ENCODE measurements at places on chromosomes 4 and X.

DNA sequence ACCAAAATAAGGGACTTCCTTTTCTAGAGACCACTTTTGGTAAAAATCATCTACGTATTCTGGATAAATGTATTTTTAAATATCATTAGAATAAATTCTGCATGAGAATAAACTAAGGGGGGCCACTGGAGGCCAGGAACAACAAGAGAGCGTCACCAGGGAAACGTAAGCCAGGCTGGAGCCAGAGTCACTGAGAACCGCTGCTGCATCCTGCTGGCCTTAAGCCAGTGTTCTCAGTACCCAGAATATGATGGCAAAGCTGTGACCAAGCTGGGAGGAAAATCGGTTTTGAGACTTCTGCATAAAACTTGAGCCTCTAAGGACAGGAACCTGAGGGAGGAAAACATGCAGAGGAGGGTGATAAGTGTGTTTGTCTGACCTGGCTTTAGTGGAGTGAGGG is 63.0 kb upstream of the FAM9A start:
- no peak for DNase-seq

- DNase-seq, result no peak
Measured at GRCh38 chrX:66162331-66162822, 1.7 kb upstream of the HEPH start.

DNA sequence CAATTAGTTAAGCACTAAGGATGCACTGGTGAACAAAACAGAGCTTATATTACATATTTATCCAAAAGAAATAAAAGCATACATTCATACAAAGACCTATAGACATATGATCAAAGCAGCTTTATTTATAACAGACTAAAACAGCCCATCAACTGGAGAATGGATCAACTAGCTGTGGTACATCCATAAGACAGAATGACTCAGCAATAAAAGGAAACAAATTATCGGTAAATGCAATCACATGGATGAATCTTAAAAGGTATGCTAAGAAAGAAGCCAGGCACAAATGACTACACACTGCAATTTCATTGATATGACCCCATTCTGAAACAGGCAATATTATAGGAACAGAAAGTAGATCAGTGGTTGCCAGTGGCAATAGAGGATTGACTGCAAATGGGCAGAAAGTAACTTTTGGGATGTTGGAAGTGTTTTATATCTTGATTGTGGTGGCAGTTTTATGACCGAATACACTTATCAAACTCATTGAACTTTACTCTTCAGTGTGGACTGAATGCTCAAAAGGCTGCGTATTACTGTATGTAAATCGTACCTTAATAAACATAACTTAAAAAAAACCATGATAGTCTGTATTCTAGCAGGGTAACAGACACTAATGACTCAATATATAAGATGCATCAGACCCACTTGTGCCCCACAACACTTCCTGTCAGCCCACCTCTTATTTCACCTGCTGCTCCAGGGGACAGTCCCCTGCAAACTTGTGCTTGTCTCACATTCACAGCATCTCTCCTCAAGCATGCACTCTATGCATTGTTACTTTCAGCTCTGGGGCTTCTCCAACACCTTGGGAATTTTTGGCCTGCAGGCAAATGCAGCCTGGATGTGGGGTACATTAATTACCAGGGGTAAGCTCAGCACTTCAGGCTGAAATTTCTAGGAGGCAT is 59.1 kb downstream of the MID1IP1 start:
- no peak for DNase-seq

DNA sequence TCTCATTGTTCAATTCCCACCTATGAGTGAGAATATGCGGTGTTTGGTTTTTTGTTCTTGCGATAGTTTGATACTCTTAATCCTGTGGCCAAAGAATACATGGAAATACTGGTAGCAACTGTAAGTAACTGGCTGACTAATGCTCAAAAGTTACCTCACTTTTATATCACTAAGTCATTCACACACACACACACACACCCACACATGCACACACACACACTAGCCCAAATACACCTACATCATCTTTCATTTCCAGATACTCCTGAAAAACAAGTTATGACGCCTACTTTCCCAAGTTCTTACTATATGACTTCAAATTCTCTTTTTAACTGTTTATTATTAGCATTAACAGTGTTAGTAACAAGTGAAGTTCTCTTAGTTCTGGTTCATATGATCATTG is 101.3 kb downstream of the DCHS2 start:
- DNase-seq, result no peak

DNA sequence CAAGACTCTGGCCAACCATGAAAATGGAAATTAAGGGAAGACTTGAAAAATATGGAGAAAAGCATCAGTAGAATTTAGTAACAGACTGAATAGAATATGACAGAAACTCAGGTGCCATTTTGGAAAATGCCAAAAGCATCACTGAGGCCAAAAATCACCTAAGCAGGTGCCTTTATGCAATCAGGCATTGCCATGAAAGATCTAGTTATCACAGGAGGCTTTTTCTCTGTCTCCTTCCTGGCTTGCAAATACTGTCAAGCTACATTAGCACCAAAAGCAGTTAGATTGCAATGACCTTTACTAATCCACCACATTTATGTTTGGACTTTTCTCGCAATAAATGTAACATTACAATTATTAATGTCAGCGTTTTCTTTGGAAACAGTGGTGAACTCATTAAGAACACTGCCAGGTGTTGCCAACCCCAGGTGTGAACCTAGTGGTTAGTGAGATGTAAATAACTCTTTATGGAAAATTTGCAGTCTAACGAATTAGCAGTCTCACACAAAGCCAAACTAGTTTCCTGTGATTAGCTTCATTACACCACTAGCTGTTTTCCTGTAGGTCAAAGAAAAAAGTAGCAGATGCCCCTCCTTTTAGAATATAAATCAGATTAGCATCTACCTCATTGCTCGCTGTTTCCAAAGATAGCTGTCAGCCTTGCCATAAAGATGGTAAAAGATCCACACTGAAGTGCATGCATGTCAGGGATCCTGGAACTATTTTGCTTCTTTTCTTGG is 1568.4 kb upstream of the TENM3 start:
- no peak for DNase-seq

- DNase-seq, result no peak
Measured at GRCh38 chr4:140928880-140929279, 172.7 kb upstream of the TBC1D9 start.

DNA sequence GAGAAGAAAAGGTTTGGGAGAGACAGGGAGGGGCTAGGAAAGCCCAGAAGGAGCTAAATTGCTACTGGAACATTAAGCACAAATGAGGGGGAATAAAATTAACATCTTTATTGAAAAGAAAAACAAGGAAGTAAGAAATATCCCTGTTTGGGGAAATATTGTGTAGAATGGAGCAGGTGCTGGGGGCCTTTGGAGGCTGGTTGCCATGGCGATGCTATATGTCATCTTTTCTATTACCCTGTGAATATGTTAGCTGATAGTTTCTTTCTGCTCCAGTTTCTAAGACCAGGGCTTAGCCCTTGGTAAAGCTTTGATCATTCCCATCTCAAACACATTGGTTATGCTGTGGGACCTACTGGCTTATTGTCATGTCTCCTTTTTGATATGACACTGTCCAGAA is 28.7 kb downstream of the TMEM31 start:
- no peak for DNase-seq

- DNase-seq, result no peak
Measured at GRCh38 chr4:183554878-183555585, 50.2 kb downstream of the ING2 start.

DNA sequence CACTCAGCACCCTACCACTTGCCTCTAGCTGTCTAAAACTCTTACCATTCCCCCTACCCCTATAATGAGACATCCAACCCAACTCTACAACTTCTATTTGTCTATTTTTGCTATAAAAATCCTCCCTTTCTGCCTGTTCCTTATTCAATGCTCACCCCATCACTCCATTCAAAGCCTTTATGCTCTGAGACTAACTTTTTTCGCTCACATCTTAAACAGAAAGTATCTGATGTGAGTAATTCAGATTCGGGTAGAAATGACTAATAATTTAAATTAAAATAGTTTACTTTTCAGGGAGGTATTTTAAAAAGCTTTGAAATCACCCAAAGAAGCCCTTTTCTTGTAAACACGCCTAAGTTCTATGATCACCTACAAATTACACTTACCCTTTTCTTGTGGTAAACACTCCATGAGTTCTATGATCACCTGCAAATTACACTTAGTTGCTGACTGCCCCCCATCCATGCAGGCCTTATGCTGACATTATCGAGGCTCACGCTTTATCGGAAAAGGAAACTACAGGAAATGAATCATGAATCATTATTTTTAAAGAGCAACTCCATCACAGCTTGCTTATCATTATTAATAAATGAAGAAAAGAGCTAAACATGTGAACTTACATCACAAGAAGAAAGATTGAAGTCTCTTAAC is 168.7 kb upstream of the PPP1R2C start:
- peak; percentile 9 for DNase-seq

GRCh38 chr4:54687887-54688841 is 30.4 kb downstream of the KIT start:
- peak; percentile 4 for DNase-seq

DNA sequence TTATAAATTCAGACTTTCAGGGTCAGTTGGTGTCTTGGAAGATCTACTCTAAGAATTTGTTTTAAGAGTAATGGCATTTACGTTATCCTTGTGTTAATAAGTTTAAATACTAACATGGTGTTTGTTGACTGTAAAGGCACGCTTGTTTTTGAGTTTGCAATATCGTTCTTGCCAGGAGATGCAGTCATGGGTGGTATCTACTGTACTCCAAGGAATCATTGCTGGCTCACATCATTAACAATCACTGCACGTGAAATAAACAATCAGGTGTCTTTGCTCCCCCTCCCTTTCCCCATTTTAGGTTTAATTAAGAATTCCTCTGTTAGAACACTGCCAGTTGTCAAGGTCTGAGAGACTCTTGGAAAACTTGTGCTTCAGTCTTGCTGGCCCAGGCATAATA is 1.6 kb downstream of the HHIP start:
- DNase-seq, result no peak

- no peak for DNase-seq
Measured at GRCh38 chrX:47285836-47286320, 53.1 kb downstream of the USP11 start.

GRCh38 chr4:24209131-24209530 is 319.3 kb upstream of the PPARGC1A start:
- no peak for DNase-seq

DNA sequence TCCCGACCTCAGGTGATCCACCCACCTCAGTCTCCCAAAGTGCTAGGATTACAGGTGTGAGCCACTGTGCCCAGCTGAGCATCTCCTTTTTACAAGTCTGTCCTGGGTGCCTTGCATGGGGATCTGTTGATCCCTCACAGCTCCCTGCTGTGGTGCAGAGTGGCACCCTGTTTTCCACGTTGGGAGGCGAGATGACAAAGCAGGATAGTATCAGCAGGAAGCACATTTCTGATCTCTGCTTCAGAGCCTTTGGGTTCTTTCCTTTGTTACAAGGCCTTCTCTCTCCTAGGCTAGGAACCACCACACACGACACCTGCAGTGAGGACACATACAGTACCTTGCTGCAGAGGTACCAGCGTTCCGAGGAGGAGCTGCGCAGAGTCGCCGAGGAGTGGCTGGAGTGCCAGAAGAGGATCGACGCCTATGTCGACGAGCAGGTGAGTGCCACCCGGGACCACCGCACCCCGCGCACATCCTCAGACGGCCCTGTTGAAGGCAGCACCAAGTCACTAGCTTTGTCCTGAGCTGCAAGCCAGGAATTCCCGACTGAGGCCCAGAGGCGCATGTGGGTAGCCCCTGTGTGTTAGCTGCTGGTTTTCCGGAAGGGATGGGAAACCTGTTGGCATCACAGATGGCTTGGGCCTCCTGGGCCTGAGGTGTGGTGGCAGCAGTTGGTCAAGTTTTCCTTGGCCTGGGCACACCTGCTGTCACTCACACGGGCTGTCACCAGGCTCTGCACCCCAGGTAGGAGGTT is 109.6 kb downstream of the TNIP2 start:
- no peak for DNase-seq

- DNase-seq, result peak; percentile 34
Measured at GRCh38 chrX:153649178-153649914, 2.3 kb downstream of the DUSP9 start.

DNA sequence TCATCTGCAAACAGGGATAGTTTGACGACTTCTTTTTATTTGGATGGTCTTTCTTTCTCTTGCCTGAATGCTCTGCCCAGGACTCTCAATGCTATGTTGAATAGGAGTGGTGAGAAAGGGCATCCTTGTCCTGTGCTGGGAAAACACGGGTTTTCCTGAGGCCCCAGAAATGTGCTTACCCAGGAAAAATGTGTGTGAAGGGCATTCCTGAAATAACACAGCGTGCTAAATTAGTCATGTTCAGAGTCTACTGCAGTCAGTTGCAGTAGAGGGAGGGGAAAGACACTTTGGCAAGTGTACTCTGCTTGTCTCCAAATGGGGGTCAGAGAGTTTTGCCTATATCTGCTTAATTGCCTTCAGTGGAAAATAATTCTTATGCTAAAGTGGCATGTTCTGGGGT is 153.9 kb downstream of the CCNG2 start:
- no peak for DNase-seq

GRCh38 chr4:36385951-36386571 is 104.6 kb downstream of the DTHD1 start:
- DNase-seq, result peak; percentile 81

GRCh38 chrX:110944311-110944750 is 148.7 kb upstream of the CHRDL1 start:
- no peak for DNase-seq

- no peak for DNase-seq
Measured at GRCh38 chr4:41647383-41647782, 101.1 kb downstream of the PHOX2B start.

GRCh38 chrX:19630228-19630627 is 114.9 kb upstream of the MAP3K15 start:
- DNase-seq, result no peak

GRCh38 chr4:145131848-145132247 is 33.7 kb downstream of the ABCE1 start:
- DNase-seq, result no peak

- DNase-seq, result peak; percentile 19
Measured at GRCh38 chr4:125314676-125315575, at the start of gene FAT4. TSS of gene FAT4 (plus strand) at chr4:125314955. CDS start at chr4:125316412, 1,457 bp downstream.

- DNase-seq, result no peak
Measured at GRCh38 chr4:74964311-74964710, 31.4 kb downstream of the PARM1 start.
